Activated gamma-delta T cell treated with Interleukin-2 at 50 U/mL for 16 hours (primary cell): ENCODE measurements at places on chromosomes 2 and 18.

GRCh38 chr2:136284226-136285119 lies 166.5 kb upstream of the CXCR4 start:
- DNase-seq: no peak

DNA sequence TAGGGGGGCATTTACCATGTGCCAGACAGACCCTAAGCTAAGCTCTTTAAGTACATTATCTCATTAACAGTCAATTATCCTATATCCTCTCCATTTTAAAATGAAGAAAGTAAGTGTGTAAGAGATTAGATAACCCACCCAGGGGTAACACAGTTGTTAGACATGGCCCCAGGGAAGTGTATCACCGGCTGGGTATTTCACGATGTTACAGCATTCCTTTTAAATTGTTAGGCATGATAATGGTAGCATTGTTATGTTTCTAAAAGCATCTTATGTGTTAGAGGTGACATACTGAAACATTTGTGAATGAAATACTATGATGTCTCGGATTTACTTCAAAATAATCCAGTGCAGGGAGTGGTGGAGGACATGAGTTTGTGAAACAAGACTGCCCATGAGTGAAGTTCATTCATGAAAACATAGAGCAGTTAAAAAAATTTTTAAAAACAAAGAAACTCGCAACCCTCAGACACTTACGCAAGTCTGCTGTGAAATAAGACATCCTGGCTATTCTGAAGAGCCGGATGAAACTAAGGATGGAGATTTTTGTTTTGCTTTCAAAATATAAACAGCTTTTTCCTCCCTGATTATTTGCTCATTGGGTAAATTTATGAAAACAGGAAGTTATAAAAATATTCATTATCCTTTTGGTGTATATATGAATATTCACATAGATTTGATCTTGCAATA lies 54.9 kb downstream of the IL1RL2 start:
- no peak for DNase-seq

DNA sequence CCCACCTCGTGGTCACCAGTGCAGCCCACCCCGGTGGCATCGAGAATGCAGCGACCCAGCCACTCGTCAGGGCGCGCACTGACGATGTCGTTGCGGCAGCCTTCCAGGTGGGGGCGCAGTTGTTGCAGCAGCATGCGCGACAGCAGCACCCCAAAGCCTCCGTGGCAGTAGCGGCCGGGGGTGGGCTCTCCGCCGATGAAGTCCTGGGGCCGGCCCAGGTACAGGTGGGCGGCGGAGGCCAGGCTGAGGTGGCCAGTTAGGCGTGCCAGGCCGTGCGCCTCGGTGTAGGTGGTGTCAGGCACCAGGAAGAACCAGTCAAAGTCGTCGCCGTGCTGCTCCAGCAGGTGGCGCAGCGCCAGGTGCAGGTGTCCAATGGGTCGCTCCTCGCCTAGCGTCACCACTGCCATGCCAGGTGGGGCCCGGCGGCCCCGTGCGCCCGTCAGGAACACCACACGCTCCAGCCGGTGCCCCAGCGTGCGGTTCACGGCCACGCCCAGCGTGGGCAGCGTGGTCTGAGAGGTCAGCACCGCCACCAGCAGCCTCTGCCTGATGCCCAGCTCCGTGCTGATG lies 1.9 kb downstream of the CHPF start:
- peak; percentile 80 for DNase-seq

GRCh38 chr2:28930205-28930604 lies 35.7 kb downstream of the WDR43 start:
- DNase-seq: no peak

- DNase-seq: no peak
These were observed 36.7 kb downstream of the SLC9A4 start for GRCh38 chr2:102509749-102510148.

DNA sequence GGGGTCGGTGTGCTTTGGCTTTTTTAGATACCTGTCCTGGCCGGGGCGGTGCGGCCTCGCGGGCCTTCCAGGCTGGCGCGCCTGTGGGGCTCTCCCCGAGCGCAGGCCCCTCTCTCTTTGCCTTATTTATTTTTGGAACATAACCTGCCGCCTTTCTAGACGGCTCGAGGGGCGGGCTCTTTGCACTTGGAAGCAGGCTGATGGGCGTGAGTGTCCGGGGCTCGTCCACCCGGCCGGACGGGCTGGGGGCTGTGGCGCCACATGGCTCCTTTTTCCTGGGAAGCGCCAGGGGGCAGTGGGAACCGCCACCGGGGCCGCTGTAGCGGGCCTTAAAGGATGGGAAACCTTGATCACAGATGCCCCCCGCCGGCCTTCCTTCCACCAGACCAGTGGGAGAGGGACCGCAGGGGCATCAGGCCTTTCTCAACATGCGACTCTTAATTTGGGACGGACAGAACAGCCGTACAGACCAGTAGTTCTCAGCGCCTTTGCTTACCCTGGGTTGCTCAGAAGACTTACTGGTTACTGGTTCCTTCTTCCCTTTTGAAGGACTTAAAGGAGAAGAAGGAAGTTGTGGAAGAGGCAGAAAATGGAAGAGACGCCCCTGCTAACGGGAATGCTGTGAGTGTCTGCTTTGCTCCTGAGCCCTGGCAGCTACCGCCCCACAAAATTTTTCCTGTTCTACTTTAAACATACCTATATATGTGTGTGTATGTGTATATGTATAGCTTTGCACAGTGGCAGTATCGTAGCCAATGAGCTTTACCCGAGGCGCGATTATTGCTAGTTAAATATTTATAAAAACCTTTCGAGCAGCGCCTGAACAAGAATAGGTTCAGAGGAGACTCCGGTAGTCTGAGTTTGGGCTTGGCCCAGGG lies 2.7 kb downstream of the PTMA start:
- no peak for DNase-seq

DNA sequence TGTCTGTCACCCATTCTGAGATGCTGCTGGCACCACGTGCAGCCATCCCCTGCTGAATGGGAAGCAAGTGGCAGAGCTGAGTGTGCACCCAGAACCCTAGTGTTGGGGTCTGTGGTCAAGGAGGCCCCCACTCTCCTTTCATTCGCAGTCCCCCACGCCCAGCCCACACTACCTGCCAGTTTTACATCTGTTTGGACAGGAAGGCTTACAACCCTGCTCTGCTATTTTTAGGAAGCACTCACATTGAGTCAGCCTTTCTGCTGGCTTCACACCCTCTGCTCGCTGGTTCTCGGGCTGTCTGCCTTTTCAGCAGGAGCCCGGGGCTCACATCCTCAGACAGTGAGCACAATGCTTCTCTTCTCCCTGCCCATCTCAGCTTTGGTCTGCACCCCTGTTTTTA lies 10.7 kb upstream of the ADCY3 start:
- no peak for DNase-seq

GRCh38 chr2:98468621-98469236 lies 24.1 kb downstream of the INPP4A start:
- no peak for DNase-seq

- no peak for DNase-seq
These were observed 351.7 kb upstream of the SPHKAP start for GRCh38 chr2:228533156-228533555.

- peak; percentile 31 for DNase-seq
These were observed 105.2 kb upstream of the ID2 start for GRCh38 chr2:8576525-8577167.

DNA sequence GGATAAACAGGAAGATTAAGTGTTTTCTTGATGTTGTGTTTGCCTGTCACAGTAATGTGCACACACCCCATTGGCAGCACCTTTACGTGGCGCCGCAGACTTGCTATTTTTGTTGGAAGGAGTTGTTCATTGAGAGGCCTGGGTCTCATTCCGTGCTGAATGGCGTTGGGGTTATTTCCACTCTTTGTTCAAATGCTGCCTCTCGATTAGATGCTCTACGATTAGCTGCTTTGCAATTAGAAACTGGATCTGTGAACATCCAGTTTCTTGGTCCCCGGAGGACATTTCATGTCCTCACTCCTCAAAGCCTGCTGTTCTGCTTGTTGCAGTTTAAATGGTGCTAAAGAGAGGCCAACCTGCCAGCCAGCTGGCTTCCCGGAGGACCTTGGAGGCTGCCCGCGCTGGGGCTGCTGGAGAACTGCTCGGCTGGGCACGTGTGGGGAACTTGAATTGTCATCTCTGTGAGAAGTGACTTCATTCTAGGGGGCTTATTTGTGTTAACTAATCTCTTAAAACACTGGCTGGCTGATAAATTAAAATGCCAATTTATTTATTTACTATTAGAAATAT lies 117.4 kb upstream of the NABP1 start:
- no peak for DNase-seq

DNA sequence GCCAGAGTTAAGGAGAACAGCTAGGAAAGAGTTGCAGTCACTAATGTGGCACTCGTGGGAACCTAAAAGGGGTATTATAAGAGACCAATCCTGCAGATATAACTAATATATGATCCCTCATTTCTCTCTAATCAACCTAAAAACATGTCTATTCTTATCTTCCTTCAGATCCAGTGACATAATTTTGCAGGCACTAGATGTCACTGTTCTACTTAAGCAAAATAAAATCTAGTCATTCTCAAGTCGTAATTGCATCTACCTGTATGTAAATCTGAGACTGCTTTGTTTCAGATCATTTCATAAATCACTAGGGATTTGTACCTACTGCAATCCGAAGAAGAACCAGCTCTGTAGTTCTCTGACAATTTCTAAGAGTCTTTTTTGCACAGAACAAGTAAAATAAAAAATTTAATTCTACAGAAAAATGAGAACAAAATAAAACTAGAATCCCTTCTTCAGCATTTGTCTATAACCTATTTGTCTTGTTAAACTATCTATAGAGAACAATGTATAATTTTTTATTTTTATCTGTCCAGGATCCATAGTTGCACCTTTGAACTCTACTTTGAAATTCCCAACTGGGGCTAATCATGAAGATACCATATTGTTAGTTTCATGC lies 56.5 kb upstream of the ERBB4 start:
- no peak for DNase-seq

- no peak for DNase-seq
These were observed 61.3 kb upstream of the NXPH2 start for GRCh38 chr2:138841459-138841858.

GRCh38 chr2:111118981-111119821 lies 1.5 kb upstream of the BCL2L11 start:
- peak; percentile 17 for DNase-seq

DNA sequence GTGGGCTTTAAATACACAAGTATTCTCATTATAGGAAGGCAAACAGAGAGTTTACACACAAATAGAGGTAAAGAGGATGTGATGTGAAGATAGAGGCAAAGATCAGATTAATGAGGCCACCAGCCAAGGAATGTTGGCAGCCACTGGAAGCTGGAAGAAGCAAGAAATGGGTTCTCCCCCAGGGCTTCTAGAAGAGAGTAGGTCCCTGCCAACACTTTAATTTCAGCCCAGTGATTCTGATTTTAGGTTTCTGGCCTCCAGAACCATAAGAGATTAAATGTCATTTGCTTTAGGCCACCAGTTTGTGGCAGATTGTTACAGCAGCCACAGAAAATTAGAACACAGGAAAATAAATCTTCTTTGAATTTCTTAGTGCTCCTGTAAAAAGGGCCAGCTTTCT lies 916.7 kb downstream of the CPS1 start:
- no peak for DNase-seq

DNA sequence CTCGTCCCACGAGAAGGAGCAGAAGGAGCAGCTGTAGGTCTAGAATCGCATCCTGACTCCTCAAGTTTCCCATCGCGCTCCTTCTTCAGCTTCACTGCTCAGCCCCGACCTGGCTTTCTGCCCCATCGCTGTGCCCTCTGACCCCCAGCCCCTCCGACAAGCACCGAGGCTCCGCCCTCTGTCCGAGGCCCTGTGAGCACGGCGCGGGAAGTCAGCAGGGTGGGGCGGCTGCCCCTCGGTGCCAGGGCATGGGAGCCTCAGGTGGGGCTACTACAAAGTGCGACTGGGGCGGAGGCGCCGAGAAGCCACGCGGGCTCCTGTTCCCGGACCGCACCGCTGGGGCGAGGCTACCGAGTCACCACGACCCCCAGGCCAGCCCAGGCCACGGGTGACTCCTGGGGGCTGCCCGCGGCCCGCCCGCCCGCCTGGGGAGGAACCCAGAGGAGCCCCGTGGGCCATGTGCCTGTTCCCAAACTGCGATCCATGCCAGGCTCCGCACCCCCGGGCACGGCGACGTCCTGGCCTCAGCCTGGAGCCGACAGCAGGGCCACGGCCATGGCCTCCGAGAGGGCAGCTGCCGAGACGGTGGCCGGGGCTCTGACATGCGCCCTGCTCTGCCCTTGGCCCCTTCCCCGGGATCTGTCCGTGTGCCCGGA lies 36.6 kb upstream of the ID2 start:
- no peak for DNase-seq

- no peak for DNase-seq
These were observed 33.1 kb upstream of the NPC1 start for GRCh38 chr18:23619388-23619881.

DNA sequence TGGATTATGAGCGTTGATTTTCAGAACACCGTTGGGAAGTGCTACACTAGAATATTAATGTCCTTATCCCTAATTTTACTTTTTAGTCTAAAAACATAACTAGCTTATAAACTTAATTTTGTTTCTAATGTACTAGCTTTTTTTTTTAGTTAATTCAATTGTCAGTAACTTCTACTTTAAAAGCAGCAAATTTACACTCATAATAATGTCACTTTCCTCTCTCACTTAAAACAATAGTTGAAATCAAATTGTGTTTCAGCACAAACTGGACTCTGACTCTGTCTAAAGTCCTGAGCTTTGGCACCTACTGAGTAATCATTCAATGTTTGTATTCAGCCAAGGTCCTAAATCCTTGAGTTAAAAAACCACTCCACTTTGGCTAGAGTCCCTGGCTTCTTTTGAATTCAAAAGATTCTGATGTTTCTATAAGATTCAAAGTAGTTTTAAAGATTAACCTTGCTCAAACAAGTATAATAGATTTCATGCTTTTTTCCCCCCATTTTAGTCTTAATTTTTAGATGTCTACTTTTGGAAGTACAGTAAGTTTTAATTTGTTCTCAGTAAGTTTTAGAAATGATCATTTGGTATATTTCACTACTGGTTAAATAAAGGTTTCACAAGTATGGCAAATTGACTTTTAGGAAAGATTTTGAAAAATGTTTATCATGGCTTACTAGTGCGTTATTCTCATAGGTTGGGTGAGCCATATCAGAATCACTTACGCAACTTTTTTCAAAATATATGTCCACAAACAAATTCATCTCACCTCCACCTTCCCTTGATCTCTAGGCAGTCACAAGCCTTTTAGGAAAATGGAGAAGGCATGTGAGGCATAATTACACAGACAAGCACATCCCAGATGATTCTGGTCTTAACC lies 23.4 kb downstream of the CCNYL1 start:
- DNase-seq: no peak

DNA sequence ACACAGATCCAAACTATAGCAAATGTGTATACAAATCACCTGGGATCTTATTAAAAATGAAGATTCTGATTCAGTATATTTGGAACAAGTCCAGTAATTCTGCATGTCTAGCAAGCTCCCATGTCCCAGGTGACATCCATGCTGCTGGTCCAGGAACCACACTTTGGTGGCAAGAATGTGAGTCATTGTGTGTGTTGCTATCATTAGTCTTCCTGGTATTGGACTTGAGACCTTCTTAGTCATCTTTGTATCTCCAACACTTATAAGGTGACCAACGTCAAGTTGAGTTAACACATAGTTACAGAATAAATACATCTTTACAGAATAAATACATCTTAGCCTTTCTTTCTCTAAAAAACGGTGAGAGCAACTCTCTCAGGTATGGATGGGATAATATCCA lies 107.9 kb upstream of the NDUFV2 start:
- DNase-seq: no peak

- DNase-seq: no peak
These were observed 28.6 kb downstream of the STK17B start for GRCh38 chr2:196142825-196143224.
